CD4-positive, alpha-beta T cell treated with Interleukin-17A for 4 hours (primary cell): ENCODE measurements at places on chromosomes 7 and 10.

GRCh38 chr7:43700059-43700501, 29.2 kb downstream of the COA1 start:
- no peak for DNase-seq

- no peak for DNase-seq
Observed at GRCh38 chr7:105766421-105767073, 109.9 kb downstream of the ATXN7L1 start.

DNA sequence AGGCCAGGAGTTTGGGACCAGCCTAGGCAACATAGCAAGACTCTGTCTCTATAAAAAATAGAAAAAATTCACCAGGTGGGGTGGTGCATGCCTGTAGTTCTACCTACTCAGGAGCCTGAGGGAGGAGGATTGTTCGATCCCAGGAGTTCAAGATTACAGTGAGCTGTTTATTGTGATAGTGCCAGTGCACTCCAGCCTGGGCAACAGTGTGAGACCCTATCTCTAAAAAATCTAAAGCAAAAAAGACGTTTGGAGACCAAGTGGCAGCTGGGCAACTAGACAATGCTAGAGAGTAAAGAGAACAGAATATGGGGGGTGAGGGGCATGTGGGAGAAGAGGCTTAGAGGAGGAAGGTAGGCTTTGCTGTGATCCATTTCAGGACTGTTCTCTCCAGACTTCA, 1.4 kb downstream of the PDSS1 start:
- DNase-seq, result no peak

DNA sequence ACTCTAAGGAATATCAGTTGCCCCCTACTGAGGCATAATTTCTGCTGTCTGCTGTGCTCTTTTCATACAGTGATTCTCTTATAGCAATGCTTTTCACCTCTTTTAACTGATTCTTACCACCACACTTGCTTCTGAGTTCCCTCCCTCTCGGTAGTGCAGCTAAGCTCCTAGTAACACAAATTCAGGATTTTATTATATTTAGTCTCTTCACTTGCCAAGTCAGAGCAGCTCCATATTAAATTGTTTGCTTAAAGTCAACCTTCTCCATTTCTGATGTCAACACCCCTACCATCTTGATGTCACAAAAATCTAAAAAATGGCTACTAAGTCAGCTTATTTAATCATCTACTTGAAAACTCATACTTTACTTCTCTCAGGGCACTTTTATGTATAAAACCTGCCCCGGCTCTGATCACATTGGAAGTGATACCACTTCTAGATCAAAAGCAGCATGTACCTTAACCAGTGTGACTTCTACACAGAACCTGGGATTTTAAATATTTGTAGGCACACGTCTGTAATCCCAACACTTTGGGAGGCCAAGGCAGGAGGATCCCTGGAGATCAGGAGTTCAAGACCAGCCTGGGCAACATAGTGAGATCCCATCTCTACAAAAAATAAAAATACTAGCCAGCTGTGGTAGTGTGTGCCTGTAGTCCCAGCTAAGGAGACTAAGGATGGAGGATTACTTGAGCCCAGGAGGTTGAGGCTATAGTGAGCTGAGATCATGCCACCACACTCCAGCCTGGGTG, 55.3 kb downstream of the GDI2 start:
- no peak for DNase-seq

- DNase-seq, result no peak
Observed at GRCh38 chr7:9488555-9488954, 1055.1 kb downstream of the NXPH1 start.

DNA sequence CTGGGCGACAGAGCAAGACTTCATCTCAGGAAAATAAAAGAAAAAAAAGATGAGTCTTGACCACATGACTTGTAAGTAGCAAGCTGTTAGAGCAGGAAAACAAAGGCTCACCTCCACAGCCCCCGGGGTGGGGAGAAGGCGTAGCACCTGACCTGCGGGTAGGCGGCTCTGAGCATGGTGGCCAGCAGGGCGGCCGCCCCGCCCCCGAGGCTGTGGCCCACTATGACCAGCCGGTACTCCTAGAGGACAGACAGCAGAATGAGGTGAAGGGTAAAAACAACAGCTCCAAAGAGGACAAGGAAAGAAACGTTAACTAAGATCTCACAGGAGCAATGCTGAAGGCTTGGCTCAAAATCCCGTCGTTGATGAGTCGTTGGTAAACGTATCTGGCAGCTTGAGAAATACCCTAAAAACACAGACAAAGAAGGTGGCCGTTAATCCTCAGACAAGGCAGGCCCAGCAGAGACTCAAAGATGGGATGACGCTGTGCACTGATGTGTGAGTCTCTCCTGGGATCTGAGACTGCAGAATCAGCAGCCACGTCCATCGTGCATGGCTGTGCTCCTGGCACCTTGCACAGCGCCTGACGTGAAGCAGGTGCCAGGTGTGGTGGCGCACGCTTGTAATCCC, 31.1 kb downstream of the DAGLB start:
- no peak for DNase-seq

GRCh38 chr10:74969530-74969929, 141.9 kb upstream of the SAMD8 start:
- DNase-seq, result no peak

GRCh38 chr10:121221072-121221471, 369.9 kb downstream of the WDR11 start:
- DNase-seq, result no peak

- DNase-seq, result no peak
Observed at GRCh38 chr7:12629816-12630512, 57.5 kb upstream of the ARL4A start.

DNA sequence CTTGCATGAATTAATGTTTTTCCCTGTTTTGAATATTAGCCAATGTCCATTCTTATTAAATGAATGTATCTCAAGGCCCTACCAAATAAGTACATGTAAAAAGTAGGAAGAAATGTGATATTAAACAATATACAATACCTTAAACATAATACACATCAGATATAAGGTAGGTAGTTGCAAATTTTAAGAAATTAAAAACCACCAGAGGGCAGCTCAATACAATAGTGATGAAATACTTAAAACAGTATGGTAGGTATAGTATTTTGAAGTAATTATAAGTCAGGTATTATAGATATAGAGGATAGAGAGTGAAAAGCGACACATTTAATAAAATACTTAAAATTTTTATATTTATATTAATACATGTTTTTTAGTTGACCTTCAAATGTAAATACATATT, 43.6 kb upstream of the CDK14 start:
- no peak for DNase-seq

- no peak for DNase-seq
Observed at GRCh38 chr7:151454305-151454704, 14.4 kb upstream of the CRYGN start.

DNA sequence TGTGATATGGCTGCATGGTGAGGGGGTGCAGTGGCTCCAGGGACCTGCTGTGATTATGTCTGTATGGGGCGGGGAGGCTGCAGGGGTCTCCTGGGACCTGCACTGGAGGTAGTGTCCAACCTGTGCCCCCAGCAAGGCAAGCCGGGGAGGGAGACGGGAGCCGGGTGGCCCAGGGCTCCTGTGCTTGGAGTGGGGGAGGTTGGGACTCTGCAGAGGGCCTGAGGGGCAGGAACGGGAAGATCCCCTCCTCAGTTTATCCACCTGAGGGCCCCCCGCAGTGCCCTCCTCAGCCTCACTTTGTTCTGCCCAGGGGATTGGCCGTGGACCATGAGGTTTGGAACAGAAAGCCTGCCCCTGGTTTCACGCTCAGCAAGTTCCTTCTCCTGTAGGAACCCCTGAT, 22.8 kb upstream of the PWWP2B start:
- no peak for DNase-seq

GRCh38 chr10:60569681-60570080, 180.0 kb upstream of the ANK3 start:
- no peak for DNase-seq

DNA sequence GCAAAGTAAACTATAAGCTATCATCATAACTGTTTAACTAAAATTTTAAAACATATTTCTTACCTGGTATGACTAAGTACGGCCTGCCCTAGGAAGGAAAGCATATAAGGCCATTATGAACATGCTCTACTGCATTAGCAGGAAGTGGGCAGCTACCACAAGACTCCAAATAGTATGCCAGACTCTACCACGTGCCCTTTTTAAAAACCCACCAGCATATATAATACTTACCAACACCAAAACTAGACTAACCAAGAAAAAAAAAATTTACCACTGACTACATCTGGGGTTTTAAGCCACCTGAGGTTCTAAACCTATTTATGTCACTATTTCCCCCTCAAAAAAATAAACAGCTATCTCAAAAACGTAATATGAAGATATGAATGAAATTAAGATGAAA, 30.1 kb downstream of the NUDCD3 start:
- peak; percentile 64 for DNase-seq

- DNase-seq, result no peak
Observed at GRCh38 chr10:77471069-77471536, 166.5 kb downstream of the KCNMA1 start.

GRCh38 chr7:133625046-133625445, 372.2 kb downstream of the EXOC4 start:
- DNase-seq, result no peak

GRCh38 chr10:103853428-103854264, 1.7 kb downstream of the SH3PXD2A start:
- DNase-seq, result no peak

DNA sequence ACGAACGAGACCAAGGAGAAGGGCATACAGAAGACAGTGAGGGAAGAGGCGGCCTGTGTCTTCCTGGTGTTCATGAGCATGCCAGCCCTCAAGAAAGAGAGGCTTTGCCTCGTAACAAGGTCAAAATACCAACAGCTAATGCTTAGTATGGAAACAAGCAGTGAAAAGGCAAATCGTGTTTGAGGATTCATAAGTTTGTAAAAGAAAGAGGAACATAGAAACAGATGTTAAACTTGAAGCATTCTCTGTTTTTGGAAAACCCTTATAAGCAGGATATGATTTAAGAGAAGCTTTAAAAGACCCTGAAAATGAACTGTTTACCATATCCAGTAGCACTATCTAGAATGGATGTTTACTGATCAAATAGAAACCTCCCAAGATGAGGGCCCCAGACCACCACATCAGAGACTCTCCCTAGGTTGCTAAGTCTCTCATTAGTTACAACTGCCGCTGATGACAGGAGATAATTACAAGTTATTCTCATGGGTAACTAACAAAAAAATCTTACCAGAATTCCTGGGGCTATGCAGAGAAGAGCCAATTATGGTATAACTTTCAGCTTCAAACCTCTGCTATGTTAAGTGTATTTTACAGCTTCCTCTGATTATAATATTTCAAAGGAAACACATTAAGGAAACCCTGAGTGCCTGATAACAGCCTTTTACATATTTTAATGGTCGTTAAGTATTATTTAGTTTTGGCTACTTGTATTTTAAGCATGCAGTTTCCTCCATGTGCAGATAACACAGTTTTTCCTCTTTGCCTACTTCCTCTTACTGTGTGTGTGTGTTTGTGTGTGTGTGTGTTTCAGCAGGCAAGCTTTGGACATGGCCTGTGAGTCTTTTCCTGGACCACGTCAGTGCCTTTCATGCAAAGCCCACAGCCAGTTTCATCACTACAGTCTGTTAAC, 17.9 kb downstream of the JCAD start:
- DNase-seq, result no peak

- no peak for DNase-seq
Observed at GRCh38 chr10:9015005-9015404, 960.5 kb downstream of the GATA3 start.

GRCh38 chr7:40935435-40935834, 767.5 kb downstream of the INHBA start:
- DNase-seq, result no peak

DNA sequence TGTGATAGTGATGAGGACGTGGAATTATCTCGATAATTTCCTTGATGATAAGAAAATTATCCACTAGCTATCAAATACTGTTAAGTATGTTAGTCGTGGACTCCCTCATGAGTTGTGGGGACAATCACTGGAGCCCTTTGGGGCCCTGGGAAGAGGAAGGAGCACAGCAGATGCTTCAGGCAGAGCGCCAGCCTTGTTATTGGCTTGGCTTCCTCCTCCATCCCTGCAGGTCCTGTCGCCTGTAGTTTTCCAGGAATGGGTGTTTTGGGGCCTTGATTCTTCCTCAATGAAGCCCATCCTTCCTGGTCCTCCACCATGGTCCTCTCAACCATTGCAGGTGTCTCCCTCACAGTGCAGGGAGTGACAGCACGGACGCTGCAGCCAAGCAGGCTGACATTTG, 32.5 kb upstream of the ZNF32 start:
- DNase-seq, result no peak

- no peak for DNase-seq
Observed at GRCh38 chr7:85851571-85852193, 664.8 kb upstream of the SEMA3D start.

- DNase-seq, result peak; percentile 21
Observed at GRCh38 chr10:35089611-35090161, 455 bp downstream of the CUL2 start.

- DNase-seq, result no peak
Observed at GRCh38 chr7:99446096-99446495, 7.4 kb downstream of the CPSF4 start.

DNA sequence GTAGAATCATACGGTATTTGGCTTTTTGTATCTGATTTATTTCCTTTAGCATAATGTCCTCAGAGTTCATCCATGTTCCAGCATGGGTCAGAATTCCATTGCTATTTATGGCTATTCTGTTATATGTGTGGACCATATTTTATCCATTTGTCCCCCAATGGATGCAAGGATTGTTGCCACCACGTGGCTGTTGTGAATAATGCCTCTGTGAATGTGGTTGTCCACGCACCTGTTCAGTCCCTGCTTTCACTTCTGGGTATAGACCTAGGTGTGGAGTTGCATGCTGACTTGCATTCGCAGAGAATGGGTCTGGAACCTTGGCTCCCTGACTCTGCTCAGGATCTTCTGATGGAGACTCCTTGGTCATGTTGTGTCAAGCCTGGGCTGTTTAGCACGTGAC, 199.9 kb downstream of the CAMK1D start:
- no peak for DNase-seq

- no peak for DNase-seq
Observed at GRCh38 chr10:23479798-23480473, 41.1 kb downstream of the OTUD1 start.

DNA sequence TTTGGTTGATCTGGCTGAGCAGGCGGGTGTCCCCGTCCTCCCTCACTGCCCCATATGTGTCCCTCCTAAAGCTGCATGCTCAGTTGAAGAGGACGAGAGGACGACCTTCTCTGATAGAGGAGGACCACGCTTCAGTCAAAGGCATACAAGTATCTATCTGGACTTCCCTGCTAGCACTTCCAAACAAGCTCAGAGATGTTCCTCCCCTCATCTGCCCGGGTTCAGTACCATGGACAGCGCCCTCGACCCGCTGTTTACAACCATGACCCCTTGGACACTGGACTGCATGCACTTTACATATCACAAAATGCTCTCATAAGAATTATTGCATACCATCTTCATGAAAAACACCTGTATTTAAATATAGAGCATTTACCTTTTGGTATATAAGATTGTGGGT, 26.9 kb upstream of the TRIM56 start:
- DNase-seq, result peak; percentile 60

DNA sequence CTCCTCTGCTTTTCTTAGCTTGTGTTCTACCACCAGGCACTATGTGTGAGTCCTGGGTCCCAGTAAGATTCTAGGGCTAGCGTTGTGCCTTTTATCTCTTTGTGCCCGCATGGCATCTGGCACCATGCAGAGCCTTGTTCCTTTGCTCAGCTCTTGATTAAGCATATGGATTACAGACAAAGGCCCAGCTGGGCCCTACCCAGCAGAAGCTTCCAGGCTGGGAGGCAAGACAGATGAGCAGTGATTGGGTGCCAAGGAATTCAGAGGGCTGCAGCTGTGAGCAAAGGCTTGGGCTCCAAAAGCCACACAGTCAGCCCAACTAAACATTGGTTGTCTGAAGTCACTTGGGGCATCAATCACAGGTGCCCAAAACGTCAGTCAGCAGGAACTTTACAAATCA, 2.0 kb downstream of the ACSM6 start:
- DNase-seq, result no peak
